BJ (cell line): ENCODE measurements at places on chromosomes 12 and 14. TPM values are rescaled to one million over a fixed set of nuclear protein-coding genes. Genes with fewer than 3 reads are reported as not detected.

CCDC198 gene
- polyA plus RNA-seq, result not detected in 2 replicates

MOK gene
- 20.5 and 26.0 TPM in 2 replicates for polyA plus RNA-seq

ATXN2 gene
- 21.5 and 30.3 TPM in 2 replicates for polyA plus RNA-seq

KLRK1 gene
- not detected in 2 replicates for polyA plus RNA-seq

CPM gene
- 5.8 and 8.6 TPM in 2 replicates for polyA plus RNA-seq

SPIC gene
- not detected in 2 replicates for polyA plus RNA-seq

KRT74 gene
- not detected in 2 replicates for polyA plus RNA-seq

PHC1 gene
- polyA plus RNA-seq, result 20.9 and 26.7 TPM in 2 replicates

BDKRB2 gene
- polyA plus RNA-seq, result 21.3 and 26.8 TPM in 2 replicates

CD63 gene
- 974 and 1,937 TPM in 2 replicates for polyA plus RNA-seq

OR4E2 gene
- not detected in 2 replicates for polyA plus RNA-seq

KRT79 gene
- polyA plus RNA-seq, result not detected in 2 replicates

PYGL gene
- 36.0 and 36.4 TPM in 2 replicates for polyA plus RNA-seq
